Peyer's patch (tissue), 4 donors: ENCODE measurements at places on chromosomes 7 and 10.

DNA sequence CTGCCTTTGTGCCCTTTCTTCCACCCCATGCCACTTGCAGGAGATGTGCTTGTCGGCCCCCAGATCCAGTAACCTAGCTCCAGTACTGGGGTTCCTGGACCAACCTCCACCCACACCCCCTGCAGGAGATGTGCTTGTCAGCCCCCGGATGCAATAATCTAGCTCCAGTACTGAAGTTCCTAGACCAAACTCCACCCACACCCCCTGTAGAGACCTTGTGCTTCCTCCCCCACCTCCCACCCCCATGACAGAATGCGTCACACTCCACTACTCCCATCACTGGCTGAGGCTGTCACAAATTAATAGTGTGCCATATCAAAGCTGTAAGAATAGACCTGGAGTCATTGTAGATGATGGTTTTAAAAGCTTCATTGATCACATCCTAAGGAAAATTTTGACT, 185.0 kb downstream of the BICC1 start:
- no peaks in the 10 kb centered on the region for H3K4me1 ChIP-seq
- no peaks in the 10 kb centered on the region for H3K27me3 ChIP-seq
- no peaks in the 10 kb centered on the region for H3K36me3 ChIP-seq
- H3K4me3 ChIP-seq, result no peak overlapping the region

DNA sequence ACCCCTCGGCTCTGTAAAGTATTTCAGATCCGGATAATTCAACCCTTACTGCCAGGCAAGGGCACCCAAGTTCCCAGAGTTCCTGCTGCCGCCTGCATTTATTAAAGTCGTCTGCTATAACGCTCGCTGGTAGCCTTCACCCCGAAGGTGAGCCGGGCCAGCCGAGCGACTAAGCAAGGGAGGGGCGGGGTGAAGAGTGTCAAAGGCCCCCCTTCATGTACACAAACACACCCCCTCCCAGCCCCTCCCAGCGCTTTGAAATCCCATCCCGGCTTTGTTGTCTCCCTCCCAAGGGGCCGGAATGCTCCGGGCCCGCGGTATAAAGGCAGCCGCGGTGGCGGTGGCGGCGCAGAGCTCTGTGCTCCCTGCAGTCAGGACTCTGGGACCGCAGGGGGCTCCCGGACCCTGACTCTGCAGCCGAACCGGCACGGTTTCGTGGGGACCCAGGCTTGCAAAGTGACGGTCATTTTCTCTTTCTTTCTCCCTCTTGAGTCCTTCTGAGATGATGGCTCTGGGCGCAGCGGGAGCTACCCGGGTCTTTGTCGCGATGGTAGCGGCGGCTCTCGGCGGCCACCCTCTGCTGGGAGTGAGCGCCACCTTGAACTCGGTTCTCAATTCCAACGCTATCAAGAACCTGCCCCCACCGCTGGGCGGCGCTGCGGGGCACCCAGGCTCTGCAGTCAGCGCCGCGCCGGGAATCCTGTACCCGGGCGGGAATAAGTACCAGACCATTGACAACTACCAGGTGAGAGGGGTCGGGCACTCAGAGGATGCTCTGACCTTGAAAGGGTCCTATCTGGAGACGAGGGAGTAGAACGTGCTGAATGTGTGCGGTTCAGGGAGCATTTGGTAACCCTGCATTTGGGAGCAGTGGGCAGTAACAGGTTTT, at the start of gene DKK1:
DKK1 (plus strand) TSS at position 349 of the 889 bp plus-strand sequence; CDS start at position 503, 154 bp downstream.
- no peaks in the 10 kb centered on the region for H3K36me3 ChIP-seq
- H3K27me3 ChIP-seq, result no peaks in the 10 kb centered on the region
- peak within 1 kb of the TSS; percentile 48 for H3K4me3 ChIP-seq
- no peaks in the 10 kb centered on the region for H3K4me1 ChIP-seq
- peak; percentile 18 for DNase-seq

DNA sequence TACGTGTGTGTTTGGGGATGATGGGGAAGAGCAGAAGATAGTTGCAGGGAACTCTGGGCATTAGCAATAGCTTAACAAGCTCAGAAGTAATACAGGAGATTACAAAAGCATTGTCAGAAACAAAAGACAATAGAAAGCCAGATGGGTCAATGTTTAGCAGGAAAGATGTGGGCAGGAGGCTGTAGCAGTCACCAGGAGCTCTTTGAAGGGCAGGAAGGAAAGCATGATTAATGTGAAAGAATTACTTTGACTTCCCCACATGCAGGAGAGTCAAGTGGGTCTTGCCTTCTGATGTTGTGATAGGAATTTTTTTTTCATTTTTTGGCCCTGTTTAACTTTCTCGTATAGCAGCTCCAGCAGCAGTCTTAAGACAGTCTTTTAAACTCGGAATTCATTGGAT, 6.0 kb upstream of the SMNDC1 start:
- DNase-seq, result no peak
- no peaks in the 10 kb centered on the region for H3K36me3 ChIP-seq
- no peaks in the 10 kb centered on the region for H3K4me1 ChIP-seq
- no peak overlapping the region for H3K4me3 ChIP-seq
- no peaks in the 10 kb centered on the region for H3K27me3 ChIP-seq
- no peak overlapping the region for H3K27ac ChIP-seq

GRCh38 chr10:122140941-122141623, 130.0 kb upstream of the BTBD16 start:
- H3K4me3 ChIP-seq, result no peak overlapping the region
- peak overlapping the region; percentile 22 for H3K27ac ChIP-seq
- H3K4me1 ChIP-seq, result no peaks in the 10 kb centered on the region
- DNase-seq, result no peak

DNA sequence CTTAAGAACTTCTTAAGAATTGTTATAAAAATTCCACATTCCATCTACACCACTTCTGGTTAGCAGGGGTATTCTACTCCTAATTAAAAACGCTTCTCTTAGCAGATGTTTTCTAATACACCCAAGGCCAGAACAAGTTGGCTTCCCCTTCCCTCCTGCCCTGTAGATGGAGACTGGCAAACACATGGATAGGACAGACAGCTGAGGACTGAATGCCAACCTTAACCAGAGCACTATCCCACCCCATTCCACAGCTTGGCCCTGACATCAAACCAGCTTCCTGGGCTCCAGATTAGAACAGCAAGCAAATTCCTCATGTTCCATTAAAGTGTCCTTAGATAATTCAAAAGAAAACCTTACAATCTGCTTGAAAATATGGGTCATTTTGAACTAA, 56.6 kb upstream of the IL6 start:
- no peak for DNase-seq
- H3K4me1 ChIP-seq, result no peaks in the 10 kb centered on the region
- no peak overlapping the region for H3K27ac ChIP-seq
- H3K4me3 ChIP-seq, result no peak overlapping the region

DNA sequence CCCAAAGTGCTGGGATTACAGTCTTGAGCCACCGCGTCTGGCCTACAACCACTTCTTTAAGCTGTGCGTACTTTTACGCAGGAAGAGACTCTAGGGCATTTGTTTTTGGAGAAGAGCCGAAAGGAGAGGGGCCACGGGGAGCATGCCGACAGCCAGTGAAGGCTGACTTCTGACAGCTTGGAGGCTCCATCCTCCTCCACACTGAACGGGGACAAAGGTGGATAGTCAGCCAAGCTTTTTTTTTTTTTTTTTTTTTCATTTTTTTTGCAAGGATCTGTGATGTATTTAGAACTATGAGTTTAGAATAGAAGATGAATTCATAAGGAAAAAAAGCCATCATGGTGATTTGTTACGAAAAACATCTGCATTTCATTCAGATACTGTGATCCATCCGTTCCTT, 221.7 kb downstream of the ARHGAP21 start:
- DNase-seq, result no peak
- no peaks in the 10 kb centered on the region for H3K36me3 ChIP-seq
- H3K27me3 ChIP-seq, result no peaks in the 10 kb centered on the region
- no peak overlapping the region for H3K27ac ChIP-seq
- H3K4me1 ChIP-seq, result no peaks in the 10 kb centered on the region

DNA sequence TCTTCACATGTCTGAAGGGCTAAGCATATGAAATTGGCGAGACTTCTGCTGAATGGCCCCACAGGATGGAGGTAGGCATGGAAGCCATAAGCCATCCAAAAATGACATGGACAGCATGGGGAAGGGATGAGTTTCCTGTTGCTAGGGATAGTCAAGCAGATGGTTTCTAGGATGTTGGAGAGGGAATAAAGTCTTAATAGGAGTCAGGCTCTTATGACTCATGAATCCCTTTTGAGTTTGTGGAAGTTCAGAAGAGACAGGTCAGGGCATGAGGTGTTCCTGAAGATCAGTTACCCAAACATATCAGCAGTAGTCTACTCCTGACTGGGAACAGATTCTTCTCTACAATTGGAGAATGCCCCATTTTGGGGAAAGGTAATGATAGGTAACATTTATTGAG, 243.9 kb downstream of the REEP3 start:
- H3K4me3 ChIP-seq, result no peak overlapping the region
- H3K27ac ChIP-seq, result no peak overlapping the region
- DNase-seq, result no peak
- H3K4me1 ChIP-seq, result no peaks in the 10 kb centered on the region
- H3K27me3 ChIP-seq, result no peaks in the 10 kb centered on the region

GRCh38 chr7:6306471-6306870, 34.0 kb upstream of the CYTH3 start:
- H3K27ac ChIP-seq, result no peak overlapping the region
- no peaks in the 10 kb centered on the region for H3K4me1 ChIP-seq
- H3K4me3 ChIP-seq, result no peak overlapping the region
- no peak for DNase-seq
- no peaks in the 10 kb centered on the region for H3K27me3 ChIP-seq

DNA sequence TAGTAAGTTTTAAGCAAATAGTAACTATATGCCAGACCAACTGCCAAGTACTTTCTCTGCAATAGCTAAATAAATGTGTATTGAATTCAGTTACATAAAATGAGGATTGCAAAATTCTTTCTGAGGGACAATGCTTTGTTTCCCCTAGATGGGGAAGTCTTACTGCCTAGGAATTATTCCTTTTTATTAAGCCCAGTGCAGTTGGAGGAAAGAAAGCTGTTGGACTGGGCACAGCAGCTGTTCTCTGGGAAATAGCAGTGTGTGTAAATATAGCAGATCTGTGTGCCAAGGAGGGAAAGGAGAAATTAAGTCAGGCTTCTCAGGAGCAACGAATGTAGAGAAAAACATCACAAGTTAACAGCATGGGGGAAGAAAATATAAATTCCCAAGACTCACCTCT, 77.1 kb downstream of the SEC23IP start:
- H3K36me3 ChIP-seq, result no peaks in the 10 kb centered on the region
- H3K27me3 ChIP-seq, result no peaks in the 10 kb centered on the region
- H3K4me1 ChIP-seq, result no peaks in the 10 kb centered on the region
- H3K4me3 ChIP-seq, result no peak overlapping the region

DNA sequence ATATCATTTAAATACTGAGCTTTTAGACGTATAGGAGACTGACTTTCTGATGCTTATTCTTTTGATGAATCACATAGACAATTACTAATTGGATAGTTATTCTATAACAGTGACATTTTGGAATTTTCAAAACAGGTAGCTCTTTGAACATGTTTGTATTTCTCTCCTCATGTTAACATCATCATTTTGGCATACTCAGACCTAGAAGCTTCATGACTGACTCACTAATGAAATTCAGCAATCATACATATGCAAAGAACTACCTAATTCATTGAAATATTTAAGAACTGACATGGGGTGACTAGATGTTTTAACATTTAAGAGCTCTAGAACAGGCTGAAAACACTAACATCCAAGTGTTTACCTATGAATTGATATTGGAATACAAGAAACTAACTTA, 192.3 kb downstream of the VTI1A start:
- H3K27ac ChIP-seq, result no peak overlapping the region
- no peaks in the 10 kb centered on the region for H3K4me1 ChIP-seq

GRCh38 chr10:132175408-132175807, 11.3 kb upstream of the DPYSL4 start:
- no peak overlapping the region for H3K27ac ChIP-seq
- no peak for DNase-seq
- no peaks in the 10 kb centered on the region for H3K27me3 ChIP-seq
